Right hindlimb (tissue), 1 donor: ENCODE measurements at places on chromosomes 11 and 22.

- DNase-seq = no peak
These were observed 1545.7 kb upstream of the TENM4 start for GRCh38 chr11:80986421-80987074.

- no peak for DNase-seq
These were observed 51.3 kb downstream of the IGLL5 start for GRCh38 chr22:22938672-22939587.

- DNase-seq = peak; percentile 72
These were observed 23.9 kb upstream of the TCF20 start for GRCh38 chr22:42294034-42294985.

DNA sequence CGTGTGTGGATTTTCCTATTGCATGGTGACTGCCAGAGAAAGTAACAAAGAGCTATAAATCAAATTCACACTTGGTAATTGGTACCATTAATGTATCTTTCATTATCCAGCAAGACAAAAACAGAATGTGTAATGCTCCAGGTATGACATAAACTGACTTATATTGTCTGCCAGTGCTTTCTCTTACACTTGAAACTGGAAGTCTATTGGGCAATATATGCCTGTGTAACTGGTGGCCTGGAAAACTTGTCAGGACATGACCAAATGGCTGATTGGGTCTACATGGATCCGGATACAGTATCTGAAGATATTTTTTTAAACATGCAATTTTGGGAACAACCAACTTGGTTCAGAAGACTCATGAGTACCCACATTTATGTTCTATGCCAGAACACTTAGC, 174.6 kb upstream of the ARHGAP42 start:
- no peak for DNase-seq

DNA sequence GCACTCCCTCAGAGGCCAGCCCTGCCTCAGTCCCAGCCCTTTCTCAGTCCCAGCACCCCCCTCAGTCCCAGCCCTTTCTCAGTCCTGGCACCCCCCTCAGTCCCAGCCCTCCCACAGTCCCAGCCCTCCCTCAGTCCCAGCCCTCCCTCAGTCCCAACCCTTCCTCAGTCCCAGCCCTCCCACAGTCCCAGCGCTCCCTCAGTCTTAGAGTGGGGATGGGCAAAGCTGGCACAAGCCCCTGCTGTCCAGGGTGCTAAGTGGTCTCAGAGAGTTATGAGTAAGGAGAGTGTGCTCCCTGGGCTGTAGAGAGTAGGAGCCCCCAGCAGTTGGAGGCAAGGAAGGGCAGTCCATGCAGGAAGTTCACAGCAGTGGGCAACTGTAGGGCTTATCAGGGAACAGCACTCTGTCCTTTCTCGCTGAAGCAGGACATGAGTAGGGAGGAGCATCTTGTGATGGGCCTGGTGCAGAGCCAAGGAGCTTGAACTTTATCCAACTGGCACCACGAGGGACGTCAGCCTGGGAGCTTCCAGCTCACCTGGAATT, 51.4 kb upstream of the CRYBB3 start:
- DNase-seq = no peak

- no peak for DNase-seq
These were observed 30.5 kb downstream of the KIAA0930 start for GRCh38 chr22:45210174-45210573.

GRCh38 chr11:46526216-46527215, 67.3 kb downstream of the AMBRA1 start:
- no peak for DNase-seq

DNA sequence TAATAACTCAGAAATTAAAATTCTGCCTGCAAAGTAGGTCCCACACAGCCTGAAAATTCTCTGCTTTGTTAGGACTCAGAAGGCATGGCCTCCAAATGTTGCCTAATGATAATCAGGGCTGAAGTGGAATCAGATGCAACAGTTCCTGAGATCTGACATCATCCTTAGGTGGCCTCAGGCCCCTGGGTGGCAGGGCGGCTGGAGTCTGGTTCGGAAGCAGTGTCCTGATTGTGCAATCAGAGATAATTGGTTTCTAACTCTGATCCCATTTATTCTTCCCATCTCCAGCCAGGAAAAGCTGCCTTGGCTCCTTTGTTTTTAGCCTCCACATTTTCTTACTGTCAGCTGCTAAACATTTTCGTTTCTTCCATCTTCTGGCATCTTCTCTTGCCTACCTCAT, 399.3 kb downstream of the OPCML start:
- no peak for DNase-seq

GRCh38 chr11:15714641-15715399, 600.1 kb downstream of the INSC start:
- no peak for DNase-seq

- DNase-seq = no peak
These were observed 14.4 kb downstream of the TSKU start for GRCh38 chr11:76797341-76798201.

DNA sequence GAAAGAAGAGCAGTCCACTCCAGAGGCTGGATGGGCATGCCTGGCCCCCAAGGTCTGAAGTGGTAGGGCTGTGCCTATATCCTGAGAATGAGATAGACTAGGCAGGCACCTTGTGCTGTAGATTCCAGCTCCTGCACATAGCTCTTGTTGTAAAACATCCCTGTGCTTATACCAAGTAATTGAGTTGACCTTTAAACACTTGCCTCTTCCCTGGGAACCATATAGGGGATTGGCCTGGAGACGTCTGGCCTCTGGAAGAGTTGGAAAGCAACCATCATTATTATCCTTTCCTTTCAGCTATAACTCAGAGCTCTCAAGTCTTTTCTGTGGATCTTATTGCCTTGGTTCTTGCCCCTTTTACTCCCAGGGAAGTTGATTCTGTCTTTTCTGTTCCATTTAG, 15.1 kb downstream of the LIMK2 start:
- no peak for DNase-seq

DNA sequence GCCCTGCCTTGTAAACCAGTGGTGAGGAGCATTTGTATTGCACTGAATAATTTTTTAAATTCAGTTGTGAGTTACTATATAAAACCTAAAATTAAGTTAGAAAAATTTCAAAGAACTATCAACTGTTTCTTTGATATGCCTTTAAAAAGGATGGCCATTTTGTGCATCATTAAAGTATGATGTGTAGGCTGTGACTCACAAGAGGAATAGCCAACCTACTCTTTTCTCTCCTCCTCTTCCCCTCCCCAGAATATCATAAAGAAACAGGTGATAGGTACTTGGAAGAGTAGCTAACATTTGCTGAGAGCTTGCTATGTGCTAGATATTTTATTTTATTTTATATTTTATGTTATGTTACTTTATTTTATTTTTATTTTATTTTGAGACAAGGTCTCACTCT, 10.6 kb upstream of the PIK3C2A start:
- DNase-seq = no peak

GRCh38 chr11:3775736-3776406, 21.5 kb downstream of the NUP98 start:
- peak; percentile 80 for DNase-seq

DNA sequence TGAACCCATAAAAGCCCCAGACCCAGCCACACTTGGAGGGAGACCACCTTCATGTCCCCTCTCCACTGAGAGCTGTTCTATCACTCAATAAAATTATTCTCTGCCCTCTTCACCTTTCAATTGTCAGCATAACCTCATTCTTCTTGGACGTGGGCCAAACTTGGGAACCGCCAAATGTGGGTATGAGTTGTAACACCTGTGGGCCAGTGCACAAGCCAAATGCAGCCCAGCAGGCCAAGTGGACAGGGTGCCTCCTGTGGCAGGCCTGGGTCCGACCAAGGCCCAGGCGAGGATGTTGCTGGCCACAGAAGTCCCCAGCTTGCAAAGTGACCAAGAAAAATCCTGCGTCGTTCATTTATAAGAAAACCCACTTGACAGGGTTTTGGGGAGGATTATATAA, 621.2 kb downstream of the METTL15 start:
- no peak for DNase-seq

GRCh38 chr11:78085972-78086371, 6.3 kb upstream of the NDUFC2 start:
- no peak for DNase-seq

DNA sequence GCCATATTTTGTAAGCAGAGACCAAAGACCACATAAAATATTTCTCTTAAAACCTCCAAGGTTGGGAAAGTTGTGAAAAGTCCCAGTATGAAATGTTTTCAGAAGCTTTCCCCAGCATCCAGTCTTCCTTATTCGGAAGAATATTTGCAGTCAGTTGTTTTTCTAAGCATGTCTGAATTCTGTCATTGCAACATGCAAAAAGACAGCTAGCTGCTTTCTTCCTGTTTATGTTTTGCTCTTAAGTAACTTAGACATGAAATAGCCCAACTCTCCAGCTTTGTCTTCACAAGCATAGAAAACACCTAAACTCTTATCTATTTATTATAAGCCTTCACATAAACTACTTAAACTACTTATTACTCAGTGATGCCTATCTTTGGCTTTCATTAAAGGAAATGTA, 57.9 kb upstream of the MMP13 start:
- no peak for DNase-seq

- DNase-seq = no peak
These were observed 69.6 kb downstream of the MED15 start for GRCh38 chr22:20577045-20577444.

GRCh38 chr11:86418106-86418505, 43.4 kb downstream of the CCDC81 start:
- DNase-seq = no peak

GRCh38 chr11:35232891-35233330, 93.9 kb downstream of the CD44 start:
- no peak for DNase-seq
